ENCODE measurements at places on chromosomes 6 and 20.

- DNase-seq, result no peak
Measured at GRCh38 chr6:128007658-128008057, 106.8 kb upstream of the THEMIS start.

GRCh38 chr20:7940341-7940740 lies at the start of gene HAO1:
HAO1 (minus strand) TSS chr20:7940458; CDS start chr20:7940422, 36 bp downstream.
- DNase-seq, result no peak

- no peak for DNase-seq
Measured at GRCh38 chr6:66173587-66173986, 466.6 kb upstream of the EYS start.

DNA sequence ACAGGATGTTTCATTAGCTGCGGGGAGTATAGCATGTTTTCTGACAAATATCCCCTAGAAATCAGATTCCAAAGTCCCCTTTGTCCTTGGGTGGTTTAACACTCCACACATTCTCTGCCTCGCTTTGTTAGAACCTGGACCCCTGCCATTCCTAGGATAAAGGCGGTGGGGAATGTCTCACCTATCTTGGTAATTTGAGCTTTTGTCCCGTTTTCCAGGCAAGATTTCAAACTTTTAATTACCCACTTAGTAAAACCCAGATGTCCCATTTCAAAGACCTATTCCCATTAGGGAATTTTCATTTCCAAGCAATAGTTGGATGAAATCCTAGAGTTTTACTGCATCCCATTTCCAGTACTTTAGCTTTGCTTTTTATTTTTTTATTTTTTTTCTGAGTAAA lies 501.0 kb upstream of the MAP3K7 start:
- DNase-seq, result no peak

DNA sequence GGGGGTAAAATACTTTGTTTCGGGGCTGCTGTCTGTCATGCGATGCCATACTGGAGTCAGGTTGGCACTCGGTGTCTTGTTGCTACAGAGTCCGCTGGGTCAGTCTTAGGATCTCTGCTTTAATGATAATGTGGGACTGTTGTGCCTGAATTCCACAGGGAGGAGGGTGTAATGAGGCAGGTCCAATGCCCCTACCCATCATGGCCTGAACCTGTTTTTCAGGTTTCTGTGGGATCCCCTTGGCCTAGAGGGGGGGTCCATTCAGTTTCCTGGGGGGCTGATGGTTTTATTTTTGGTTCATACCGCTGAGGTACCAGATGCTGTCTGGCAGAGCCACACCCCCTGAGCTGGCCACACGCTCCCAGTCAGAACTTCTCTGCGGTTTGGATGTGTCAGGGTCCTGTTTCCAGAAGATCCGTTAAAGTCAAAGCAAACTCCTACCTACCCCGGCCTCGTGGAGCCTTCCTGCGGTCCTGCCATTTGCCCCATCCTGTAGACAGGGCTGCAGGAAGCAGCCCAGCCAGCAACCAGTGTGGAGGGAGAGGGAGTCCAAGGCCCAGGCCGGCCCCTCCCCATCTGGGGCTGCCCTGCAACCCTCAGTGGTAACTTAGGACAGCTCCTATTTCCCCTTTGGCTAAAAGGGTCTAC lies 69.7 kb downstream of the TCP11 start:
- no peak for DNase-seq

GRCh38 chr20:32638848-32639247 lies 34.9 kb downstream of the C20orf203 start:
- no peak for DNase-seq

GRCh38 chr6:105601541-105602236 lies 198.8 kb upstream of the PREP start:
- DNase-seq, result no peak

GRCh38 chr6:158669145-158670035 lies 19.5 kb downstream of the SYTL3 start:
- DNase-seq, result no peak

DNA sequence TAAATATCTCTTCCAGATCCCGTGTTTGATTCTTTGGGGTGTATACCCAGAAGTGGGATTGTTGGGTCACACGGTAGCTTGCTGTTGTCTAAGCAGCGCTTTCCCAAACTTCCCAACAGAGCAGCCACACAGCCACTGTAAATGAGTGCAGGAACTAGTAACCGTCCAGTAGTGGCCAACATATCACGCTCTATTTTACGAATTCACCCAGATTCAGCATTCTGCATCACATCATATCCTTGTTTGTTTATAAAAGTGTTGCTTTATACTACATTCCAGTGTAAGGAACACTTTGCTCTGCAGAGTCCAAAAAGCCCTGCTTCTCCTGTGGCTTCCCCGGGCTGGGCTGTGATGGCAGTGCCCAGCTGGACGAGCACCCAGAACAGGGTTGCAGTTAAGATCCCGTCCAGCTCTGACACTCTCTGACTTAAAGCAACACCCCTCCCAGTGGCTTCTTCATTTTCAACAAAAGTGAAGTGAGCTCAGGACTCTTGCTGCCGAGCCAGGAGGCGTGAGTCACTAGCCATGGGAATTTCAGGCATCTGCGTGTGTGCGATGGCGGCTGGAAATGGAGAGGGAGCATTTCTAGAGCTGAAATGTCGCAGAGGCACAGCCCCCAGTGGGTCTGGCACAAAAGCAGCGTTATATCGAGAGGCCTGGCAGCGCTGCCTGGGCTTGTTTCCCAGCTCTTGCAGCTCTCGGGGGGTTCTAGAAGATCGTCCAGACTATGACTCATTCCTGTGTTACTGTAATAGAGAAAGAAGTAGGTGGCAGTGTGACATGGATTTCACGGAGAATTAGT lies 216.3 kb upstream of the ECI2 start:
- no peak for DNase-seq

DNA sequence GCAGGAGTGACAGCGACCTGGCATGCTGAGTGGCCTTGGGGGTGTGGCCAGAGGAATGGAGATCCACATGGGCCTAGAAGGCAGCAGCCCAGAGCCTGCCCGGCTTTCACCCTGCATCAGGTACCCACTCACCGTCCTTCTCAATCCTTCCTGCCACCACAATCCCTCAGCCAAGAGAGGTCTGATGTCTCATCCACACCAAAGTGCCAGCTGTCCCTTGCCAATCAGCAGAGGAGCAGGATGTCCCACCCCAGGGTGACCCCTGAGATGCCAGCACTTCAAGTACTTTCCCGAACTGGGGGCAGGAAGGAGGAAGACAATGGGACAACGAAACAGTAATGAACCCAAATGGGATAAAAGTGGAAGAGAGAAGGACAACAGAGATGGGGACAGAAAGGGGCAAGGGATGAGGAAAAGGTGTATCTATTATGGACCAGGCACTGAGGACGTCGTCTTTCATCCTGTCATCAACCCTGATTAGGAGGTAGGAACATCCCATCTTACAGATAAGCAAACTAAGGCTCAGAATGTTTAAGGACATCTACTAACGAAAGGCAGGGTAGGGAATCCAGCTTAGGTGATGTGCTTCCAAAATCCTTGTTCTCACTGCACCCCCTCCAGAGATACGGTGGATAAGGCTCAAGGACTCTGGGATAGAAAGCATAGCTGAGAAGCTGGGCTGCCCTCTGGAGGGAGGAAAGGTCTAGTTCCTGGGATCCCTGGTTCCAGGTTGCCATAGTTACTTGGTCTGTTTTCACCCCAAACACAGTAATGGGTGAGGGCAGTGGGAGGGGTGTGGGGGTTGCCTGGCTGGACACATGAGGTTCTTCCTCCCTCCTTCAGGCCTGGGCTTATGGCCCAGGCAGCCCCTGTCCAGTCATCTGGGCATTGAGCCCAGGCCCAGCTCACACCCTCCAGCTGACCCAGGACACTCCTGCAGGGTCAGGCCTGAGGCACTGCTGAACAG lies 4.5 kb upstream of the TNXB start:
- no peak for DNase-seq

DNA sequence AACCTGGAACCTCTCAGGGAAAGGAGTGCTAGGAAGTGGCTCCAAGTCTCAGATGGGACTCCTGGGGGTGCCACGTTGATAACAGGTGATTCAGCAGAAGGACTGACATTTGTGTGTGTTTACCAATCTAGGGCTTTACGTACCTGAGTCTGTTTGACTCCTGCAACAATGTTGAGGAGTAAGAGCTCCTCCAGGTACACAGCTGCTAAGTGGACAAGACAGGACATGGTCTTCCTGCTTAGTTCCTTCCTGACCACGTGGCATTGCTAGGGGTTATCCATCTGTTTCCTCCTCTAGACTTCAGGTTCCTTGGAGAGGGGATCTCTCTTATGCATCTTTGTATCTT lies 164.5 kb upstream of the SLC24A3 start:
- no peak for DNase-seq

DNA sequence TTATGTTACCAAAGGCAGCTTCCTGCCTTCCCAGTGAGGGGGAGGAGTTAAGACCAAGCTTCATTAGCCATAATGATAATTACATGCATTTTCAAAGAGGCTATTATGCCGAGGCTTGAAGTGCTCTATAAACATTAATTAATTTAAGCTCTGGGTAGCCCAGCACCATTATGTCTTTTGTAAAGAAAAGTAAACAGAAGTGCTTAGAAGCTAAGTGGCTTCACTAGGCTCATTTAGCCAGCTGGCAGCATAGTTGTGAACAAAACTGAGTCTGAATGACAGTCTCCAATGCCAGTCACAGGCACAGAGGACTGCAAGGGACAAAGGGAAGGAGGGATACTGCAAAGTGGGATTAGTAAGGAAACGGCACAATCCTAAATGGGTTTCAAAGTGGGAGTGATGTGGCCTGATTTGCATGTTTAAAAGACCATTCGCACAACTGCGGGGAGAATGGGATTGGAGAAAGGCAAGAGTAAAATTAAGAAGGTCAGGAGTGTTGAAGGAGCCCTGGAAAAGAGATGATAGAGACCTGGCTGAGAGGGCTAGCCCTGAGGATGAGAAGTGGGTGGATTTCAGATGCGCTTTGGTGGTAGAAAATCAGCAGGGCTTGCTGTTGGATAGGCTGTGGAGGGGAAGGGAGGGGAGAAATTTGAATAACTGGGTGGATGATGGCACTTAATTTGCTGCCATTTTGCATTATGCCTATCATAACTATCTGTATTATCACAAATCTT lies 20.1 kb upstream of the ISM1 start:
- DNase-seq, result no peak

DNA sequence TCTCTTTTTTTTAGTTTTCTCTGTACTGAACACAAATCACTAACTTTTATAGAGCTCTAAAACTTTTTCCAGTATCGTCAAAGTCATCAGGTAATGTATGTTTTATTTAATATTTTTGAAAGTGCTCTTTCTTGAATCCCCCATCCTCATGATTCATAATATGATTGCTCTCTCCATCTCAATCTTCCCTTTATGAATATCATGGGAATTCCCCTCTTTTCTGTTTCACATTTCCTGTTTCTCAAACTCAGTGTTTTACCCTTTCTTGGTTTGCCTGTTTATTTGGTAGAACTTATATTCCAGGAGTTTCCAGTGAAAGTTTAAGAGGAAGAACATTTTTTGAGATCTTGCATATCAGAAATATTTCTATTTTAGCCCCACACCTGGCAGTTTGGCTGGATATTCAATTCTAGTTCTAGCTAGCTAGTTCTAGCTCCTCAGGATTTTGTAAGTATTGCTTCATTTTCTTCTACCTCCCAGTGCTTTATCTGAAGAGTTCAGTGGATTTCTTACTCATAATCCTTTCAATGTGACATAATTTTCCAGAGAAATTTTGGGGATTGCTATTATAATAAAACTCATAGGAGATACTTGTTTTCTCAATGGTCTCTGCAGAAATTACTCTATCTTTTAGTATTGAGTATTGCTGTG lies 6.1 kb upstream of the C6orf58 start:
- DNase-seq, result no peak

DNA sequence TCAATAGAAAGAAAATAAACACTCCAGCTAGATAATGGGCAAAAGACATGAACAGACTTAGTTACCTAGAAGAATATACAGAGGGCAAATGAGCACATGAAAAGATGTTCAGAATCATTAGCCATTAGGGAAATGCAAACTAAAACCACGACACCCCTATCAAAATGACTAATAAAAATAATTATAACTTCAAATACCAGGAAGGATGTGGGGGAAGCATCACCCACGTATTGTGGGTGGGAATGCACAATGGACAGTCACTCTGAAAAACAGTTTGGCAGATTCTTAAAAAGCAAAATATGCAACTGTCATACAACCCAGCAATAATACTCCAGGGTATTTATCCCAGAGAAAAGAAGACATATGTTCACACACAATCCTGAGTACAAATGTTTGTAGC lies 92.6 kb downstream of the DLL1 start:
- no peak for DNase-seq

DNA sequence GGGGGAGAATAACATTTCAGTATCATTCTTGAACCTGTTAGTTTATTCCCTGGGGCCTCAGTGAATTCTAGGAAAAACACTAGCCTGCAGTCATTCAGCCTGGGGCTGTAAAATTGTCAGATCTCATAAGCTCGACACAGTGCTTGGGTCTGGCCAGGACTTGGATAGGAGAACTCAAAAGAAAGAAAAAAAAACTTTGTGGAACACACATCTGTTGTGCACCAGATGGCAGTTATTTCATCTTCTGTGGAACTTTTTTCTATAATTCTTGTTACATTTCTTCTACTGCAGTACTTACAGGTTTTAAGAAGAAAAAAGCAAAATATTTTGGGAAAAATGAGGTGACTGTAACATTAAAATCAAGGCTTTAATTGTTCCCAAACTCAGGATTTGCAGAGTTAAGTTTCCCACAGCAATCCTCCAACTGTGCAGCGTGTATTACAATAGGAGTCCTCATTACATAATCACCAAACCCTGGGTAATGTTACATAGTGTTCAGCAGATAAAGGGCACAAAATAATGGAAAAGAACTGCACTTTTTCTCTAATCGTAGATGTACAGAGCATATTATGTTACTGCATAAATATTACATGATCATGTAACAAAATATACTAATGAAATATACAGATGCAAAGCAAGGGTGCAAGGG lies 531.1 kb upstream of the CITED2 start:
- DNase-seq, result no peak

DNA sequence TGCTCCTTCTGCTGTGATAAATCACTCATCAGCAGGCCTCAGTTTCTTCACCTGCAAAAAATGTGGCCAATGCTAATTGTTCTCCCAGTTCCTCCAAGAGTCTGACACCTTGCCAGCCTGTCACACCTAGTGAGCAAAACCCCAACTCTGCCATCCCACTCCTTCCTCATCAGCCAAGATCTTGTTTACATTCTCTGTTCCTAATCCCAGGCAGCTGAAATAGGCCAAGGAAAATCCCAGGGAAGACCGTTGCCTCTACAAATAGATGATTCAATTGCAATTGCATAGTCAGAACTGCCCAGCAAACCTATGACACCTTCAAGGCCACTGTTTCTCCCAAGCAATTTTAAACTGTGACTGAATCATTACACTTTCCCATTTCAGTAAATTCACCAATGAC lies 78.7 kb downstream of the GMDS start:
- DNase-seq, result no peak
